Hypothalamus (tissue), 51 donors: ENCODE measurements at places on chromosomes 2 and 18.

- DNase-seq = no peak
Measured at GRCh38 chr2:190532581-190532980, 1.9 kb downstream of the NEMP2 start.

- no peak for DNase-seq
Measured at GRCh38 chr2:222404151-222404905, 20.0 kb upstream of the SGPP2 start.

DNA sequence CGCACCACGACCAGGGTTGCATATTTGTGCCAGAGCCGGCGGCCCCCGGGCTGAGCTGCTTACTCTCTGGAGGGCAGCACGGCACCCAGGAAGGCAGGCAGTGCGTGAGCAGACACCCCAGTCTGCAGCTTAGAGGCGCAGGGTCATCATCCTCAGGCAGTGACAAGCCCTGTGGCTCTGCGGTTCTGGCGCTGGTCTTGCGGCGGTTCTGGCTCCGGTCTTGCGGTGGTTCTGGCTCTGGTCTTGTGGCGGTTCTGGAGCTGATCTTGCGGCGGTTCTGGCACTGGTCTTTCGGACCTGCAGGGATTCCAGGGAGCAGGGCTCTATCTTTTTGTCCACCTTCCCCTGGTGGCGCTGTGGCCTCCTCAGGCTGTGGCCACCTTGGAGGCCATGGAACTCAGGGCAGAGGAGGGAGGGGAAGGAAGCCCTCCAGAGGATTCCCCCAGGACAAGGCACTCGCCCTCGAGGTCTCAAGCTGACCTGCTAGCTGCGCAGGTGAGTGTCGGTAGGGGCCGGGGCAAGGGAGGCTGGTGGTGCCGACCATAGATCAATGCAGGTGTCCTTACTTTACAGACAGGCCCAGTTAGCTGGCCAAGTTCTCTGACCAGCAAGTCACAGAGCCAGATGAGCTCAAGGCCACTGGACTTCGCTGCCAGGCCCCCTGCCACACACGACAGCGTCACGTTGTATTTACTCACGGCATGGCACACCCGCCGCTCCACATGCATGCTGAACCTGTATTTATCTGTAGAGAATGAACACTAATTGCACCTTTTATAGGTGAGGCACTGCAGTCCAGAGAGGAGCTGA, 14.9 kb downstream of the ESPNL start:
- no peak for DNase-seq

DNA sequence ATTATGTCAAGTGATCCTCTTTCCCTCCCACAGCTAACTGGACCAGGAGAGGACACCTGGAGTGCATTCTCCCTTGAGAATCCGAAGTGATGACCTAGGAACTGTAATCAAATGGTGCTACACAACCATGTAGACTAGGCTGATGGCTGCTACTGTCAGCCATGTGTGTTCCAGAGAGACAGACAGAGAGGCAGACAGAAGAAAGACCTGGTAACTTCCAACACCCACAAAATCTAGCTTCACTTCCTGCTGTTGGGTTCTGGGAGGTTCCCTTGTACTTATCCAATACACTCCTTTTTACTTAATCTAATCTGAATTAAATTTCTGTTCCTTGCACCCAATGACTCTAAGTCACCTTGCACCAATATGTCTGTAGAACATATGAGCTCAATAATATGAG, 72.3 kb downstream of the AAK1 start:
- DNase-seq = no peak

DNA sequence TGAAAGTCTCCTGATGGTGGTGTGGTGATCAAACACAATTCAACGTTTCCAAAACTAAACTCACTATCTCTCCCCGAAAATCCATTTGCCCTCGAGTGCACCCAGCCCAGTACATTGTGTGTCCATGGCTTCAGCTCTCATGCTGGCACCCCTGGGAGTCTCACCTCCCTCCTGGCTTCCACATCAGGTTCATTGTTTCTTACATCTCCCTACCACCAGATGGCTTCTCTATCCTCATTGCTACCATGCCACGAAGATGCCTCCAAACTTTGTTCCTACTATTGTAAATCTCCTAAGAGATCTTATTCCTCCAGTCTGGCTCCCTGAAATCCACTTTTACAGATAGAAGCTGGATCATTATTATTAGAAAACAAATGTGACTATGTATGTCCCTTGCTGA, 197.0 kb downstream of the MYT1L start:
- no peak for DNase-seq

- no peak for DNase-seq
Measured at GRCh38 chr2:7625392-7626138, 708.4 kb downstream of the RNF144A start.

- no peak for DNase-seq
Measured at GRCh38 chr2:112621790-112622527, 23.8 kb upstream of the SLC20A1 start.

DNA sequence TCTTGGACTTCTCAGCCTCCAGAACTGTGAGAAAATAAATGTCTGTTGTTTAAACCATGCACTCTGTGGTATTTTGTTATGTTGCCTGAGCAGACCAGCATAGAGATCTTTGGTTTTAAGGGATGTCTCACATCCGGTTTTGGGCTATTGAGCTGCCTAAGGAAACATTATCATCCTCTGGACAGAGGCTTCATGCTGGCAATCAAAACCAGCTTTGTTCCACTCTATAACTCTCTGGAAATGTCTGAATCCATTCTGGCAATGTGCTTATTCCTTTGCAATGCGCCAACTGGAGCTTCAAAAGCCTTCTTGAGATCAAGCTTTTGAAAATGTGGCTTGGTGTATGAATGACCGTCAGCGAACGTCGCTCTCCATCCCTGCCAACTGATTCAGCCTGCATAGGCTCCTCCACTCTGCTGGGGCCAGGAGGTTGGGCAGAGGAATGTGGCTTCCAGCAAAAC, 183.6 kb upstream of the MGAT5 start:
- DNase-seq = no peak

DNA sequence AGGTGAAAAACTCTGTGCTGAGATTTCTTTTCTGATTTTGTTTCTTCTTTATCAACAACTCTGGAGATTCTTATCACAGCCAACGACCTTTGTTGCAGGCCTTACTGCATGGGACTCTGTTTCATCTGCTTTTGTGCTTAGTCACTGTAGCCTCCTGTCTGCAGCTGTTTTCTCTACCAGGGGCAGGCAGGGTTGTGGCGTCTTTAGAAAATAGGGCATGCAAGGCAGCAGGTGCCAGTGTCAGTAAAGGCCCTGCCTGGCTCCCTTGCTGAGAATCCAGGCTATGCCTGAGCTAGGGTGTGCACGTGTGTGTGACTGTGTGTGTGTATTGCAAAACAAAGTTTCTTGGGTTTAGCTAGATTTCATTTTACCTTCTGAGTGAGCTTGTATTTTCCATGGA, 14.6 kb upstream of the SLC9A2 start:
- DNase-seq = no peak

DNA sequence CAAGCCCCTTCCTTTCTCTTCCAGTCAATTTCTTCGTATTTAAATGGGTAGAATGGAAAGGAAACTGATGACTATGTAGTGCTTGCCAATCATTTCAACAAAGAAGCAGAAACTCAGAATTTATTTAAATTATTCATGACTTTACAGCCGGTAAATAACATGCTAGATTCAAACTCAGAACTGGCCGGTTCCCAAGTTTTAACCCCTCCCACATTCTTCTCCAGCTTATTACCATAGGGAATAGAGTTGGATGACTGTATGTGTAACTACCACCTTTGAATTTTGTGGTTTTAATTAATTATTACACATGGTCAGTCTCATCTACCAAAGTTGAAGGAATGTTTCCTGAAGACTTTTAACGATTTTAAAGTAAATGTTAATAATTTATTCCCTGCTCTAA, 819.3 kb upstream of the LRATD1 start:
- no peak for DNase-seq

- DNase-seq = no peak
Measured at GRCh38 chr2:237227592-237228280, 142.0 kb downstream of the COPS8 start.

GRCh38 chr18:12630136-12630535, 27.8 kb downstream of the SPIRE1 start:
- DNase-seq = no peak
